ENCODE measurements at places on chromosomes 11 and 22.

GRCh38 chr22:40525250-40525884 is 111.2 kb downstream of the MRTFA start:
- DNase-seq, result no peak

- peak; percentile 77 for DNase-seq
Observed at GRCh38 chr11:127492029-127492428, 491.5 kb upstream of the KIRREL3 start.

- no peak for DNase-seq
Observed at GRCh38 chr22:49508561-49508960, 319.1 kb downstream of the BRD1 start.

GRCh38 chr11:68256331-68256741 is 15.4 kb downstream of the C11orf24 start:
- DNase-seq, result peak; percentile 67

DNA sequence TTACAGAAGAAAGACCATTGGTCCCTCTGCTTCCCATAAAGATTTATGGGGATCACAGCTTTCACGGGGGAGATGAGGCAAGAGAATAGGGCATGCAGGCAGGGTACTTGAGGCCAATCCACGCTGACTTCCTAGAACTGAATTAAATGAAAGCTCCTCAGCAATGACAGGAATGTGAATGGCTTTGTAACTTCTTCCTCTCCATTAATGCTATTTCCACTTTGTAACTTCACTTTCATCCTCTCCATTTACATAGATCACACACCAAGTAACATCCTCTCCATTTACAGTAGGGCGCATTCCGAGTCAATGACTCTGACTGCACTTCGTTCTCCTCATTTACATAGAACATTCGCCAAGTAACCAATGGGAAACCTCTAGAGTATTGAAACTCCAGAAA is 89.8 kb downstream of the PIWIL4 start:
- DNase-seq, result no peak

DNA sequence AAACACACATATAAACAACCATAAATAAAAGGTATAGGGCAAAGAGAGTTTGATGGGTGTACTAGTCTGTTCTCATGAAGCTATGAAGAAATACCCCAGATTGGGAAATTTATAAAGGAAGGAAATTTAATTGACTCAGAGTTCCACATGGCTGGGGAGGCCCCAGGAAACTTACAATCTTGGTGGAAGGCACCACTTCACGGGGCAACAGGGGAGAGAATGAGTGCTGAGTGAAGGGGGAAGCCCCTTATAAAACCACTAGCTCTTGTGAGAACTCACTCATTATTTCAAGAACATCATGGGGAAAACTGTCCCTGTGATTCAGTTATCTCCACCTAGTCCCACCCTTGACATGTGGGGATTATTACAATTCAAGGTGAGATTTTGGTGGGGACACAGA is 385.9 kb upstream of the ANO5 start:
- DNase-seq, result no peak

GRCh38 chr11:7892059-7892699 is 38.9 kb downstream of the OR10A6 start:
- no peak for DNase-seq

DNA sequence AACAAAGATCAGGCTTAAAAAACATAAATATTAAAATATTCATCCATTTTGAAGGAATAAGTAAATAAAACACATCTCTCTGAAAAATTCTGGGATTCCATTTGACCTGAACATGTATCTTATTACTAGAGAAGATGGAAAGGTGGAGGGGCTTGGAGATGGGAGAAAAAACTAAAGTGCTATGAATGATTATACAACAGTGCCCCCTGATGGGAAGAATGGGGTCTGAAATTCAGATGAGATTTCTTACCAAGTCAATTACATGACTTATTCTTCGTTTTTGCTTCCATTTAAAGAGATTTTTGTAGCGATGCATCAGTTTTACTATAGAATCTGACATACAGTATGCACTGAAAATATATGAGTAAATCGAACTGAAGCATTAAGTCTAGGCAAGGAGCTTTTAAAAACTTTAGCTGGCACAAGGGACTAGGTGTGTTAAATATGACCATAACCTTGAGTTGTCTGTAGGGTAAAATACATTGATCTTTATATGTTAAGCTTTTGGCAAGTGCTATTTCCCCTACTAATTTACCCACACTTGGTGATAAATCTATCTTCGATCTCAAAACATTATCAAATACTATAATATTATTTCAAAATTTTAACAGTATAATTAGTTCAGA is 718.8 kb downstream of the CNTN5 start:
- DNase-seq, result peak; percentile 72

GRCh38 chr22:42074132-42074811 is at the start of gene PHETA2:
Gene PHETA2 (plus strand): TSS chr22:42074248. CDS start chr22:42077294, 3,046 bp downstream.
- peak; percentile 42 for DNase-seq

DNA sequence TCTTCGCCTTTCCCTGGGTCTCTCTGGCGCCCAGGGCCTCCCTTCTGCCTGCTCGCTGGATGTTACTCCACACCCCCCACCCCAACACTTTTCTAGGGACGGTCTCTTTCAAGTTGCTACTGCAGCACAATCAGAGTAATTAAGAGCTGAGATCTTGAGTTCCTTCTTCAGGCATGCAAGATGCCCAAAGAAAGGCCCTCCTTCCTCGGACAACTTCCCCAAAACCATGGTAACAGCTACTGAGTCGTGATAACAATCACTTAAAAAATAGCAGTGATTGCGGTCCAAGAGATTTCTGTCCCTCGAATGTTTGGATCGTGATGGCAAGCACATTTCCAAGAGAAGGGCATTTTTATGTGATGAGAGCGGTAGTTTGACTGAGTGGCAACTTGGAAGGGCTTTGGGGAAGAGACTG is 638 bp upstream of the TENM4 start:
- peak; percentile 56 for DNase-seq

GRCh38 chr11:30143098-30143705 is 87.6 kb upstream of the FSHB start:
- DNase-seq, result peak; percentile 29

DNA sequence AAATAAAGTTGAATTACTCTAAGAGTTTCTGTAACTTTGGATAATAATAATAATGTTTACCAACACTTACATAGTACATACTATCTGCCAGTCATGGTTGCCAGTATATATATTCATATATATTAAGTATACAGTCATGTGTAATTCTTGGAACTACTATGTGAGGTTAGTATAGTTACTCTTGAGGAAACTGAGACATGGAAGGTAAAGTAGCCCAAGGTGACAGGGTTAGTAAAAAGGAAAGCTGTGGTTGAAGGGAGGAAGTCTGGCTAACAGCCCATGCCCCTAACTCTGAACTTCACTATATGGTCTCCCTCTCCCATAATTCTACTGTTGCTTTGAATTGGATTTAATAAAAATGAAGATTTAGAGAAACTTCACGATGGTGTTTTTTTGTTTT is 24.9 kb downstream of the FDX1 start:
- no peak for DNase-seq

GRCh38 chr11:76397383-76397782 is 16.3 kb downstream of the GVQW3 start:
- DNase-seq, result no peak

DNA sequence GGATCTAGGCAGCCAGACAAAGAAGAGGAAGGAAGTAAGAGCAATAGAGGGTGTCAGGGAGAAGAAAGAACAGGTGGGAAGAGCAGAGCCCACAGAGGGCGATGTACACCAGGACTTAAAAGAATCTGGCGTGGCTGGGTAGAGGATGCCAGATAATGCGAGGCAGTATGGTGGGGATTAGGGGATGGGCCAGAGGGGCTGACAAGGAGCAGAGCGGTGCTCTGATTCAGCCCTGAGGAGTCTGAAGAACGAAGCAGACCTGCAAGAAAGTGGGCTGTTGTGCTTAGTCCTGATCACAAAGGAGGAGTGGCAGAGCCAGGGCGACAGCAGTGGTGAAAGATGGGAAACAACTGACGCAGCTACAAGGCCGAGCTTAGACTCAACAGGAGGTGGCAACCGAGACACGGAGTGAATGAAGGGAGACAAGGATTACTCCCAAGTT is 163.7 kb downstream of the LARGE1 start:
- no peak for DNase-seq

- DNase-seq, result no peak
Observed at GRCh38 chr11:36164506-36165250, 124.5 kb downstream of the COMMD9 start.

DNA sequence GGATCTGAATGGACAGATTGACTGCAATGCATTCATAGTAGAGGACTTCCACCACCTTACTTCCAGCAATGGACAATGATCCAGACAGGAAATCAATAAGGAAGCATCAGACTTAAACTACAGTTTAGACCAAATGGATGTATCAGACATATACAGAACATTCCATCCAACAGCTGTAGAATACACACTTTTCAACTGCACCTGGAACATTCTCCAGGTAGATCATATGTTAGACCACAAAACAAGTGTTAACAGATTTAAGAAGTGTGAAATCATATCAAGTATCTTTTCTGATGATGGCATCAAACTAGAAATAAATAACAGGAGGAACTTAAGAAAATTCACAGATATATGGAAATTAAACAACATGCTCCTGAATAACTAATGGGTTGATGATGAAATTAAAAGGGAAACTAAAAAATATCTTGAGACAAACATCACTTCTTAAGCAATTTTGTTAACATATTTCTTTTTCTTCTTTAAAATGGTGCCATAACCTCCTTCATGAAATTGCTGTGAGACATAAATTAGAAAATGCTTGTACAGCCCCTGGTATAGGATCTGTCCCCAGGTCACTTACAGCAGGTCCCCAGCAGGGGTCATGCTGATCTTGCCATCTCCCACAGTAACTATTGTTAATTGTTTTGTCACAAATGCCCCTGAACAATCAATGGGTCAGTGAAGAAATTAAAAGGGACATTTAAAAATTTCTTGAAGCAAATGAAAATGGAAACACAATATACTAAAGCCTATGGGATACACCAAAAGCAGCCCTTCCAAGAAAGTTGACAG is 100.0 kb upstream of the OR4B1 start:
- no peak for DNase-seq

- no peak for DNase-seq
Observed at GRCh38 chr11:14346303-14346955, 12.6 kb downstream of the RRAS2 start.

- peak; percentile 56 for DNase-seq
Observed at GRCh38 chr11:10638316-10638925, 55.1 kb downstream of the IRAG1 start.

- DNase-seq, result no peak
Observed at GRCh38 chr11:18299721-18300120, 22.2 kb downstream of the HPS5 start.

GRCh38 chr11:15062599-15062998 is 10.8 kb upstream of the CALCB start:
- DNase-seq, result no peak

DNA sequence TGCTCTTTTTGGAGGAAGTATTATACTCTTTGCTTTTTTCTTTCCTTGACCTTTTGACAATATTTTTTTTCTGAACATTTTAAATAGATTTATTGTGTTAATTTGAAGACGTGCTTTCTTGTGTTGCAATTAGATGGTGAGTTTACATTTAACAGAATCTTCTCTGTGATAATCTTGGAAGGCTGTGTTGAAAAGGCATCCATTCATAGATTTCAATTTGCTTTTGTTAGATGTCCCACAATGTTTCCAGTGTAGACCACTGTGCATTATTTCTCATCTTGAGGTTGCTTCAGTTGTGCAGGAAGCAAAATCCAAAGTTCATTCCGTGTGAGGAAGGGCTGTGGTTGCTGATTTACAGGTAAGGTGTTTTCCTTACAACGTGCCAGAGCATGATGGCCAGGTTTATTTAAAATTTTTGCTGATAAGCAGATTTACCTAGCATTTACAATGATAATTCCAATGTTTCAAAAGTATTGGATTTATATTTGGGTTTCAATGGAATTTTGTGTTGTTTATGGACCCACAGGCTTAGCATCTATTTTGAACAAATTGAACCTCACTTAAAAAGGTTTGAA is 4.1 kb upstream of the OR5J2 start:
- no peak for DNase-seq

GRCh38 chr22:45320357-45320976 is 10.7 kb downstream of the FAM118A start:
- DNase-seq, result no peak

DNA sequence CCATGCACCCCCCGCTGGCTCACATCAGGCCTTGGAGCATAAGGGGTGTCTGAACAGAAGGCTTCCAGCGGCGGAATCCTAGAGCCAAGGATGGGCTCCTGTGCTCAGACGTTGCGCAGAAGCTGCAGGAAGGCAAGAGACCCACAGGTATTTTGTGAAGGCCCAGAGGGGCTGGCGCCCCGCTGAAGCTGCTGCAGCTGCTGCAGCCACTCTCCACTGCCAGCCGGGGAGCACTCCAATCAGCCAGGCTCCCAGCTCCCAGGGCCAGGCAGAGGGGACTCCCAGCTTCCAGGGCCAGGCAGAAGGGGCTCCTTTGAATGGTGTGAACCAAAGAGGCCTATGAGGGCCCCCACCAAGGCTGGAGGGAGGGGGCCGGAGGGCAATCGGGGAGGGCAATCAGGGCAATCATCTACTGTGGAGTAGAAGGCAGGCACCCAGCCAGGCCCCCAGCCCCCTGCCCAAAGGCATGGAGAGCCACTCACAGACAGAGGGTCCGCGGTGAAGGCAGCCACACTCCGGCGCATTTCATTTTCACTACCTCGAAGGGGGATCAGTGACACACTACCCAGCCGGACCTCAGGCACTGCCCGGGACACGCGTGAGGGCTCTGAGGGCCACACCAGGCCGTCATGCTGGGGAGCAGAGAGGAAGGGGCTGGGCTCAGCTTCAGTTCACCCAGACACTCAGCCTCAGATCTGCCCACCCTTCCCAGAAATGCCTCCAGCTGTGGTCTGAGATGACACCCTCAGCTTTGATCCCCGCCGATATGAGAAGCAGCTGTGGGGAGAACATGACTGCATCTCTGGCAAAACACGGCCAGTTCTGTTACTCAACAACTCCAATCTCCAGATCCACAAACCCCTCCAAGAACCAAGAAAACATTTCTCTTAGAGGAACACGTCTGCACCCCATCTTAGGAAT is 11.6 kb upstream of the PDE2A start:
- DNase-seq, result no peak

DNA sequence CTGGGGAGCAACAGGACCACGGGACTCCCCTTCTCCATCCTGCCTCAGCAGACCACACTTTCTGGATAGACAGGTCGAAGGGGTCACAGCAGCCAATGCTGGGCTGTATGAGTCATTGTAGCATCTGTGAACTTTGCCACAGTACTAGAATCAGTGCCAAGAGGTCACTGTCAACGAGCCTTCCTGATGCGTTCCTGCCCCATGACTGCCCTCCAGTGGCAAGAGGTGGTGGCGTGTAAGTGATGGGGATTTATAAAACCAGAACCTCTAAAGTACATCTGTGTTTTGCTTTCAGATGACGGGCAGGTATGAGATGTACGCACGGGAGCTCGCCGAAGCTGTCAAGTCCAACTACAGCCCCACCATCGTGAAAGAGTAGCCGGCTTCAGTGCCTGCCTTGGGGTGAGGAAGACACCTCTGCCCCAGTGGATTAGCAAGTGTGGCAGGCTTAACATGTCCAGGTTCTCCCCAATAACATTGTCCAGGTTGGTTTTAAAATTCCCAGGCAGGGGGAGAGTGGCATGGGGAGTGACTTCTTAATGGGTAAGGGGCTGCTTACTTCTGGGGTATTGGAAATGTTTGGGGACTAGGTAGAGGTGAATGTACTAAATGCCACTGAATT is 29.4 kb downstream of the GUCD1 start:
- peak; percentile 38 for DNase-seq
